ENCODE measurements at places on chromosomes 2 and 18.

GRCh38 chr2:167508709-167509108, 620.4 kb downstream of the XIRP2 start:
- DNase-seq = no peak

DNA sequence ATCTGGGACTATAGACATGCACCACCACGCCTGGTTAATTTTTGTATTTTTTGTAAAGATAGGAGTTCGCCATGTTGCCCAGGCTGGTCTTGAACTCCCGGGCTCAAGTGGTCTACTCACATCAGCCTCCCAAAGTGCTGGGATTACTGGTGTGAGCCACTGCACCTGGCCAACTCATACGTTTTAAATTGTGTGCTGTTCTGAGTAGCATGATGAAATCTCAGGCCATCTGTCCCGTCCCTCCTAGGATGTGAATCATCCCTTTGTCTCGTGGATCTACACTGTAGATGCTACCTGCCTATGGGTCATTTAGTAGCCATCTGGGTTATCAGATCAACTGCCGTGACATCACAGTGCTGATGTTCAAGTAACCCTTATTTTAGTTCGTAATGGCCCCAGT, 38.5 kb upstream of the RMP24 start:
- no peak for DNase-seq

- DNase-seq = no peak
Measured at GRCh38 chr2:168237741-168238140, 9.7 kb downstream of the STK39 start.

- no peak for DNase-seq
Measured at GRCh38 chr2:24957221-24957620, 14.5 kb downstream of the DNAJC27 start.

GRCh38 chr2:26608557-26608956, 32.6 kb downstream of the CIB4 start:
- no peak for DNase-seq

GRCh38 chr18:25830787-25831186, 259.6 kb downstream of the SS18 start:
- no peak for DNase-seq

- no peak for DNase-seq
Measured at GRCh38 chr2:7419186-7419585, 502.0 kb downstream of the RNF144A start.

DNA sequence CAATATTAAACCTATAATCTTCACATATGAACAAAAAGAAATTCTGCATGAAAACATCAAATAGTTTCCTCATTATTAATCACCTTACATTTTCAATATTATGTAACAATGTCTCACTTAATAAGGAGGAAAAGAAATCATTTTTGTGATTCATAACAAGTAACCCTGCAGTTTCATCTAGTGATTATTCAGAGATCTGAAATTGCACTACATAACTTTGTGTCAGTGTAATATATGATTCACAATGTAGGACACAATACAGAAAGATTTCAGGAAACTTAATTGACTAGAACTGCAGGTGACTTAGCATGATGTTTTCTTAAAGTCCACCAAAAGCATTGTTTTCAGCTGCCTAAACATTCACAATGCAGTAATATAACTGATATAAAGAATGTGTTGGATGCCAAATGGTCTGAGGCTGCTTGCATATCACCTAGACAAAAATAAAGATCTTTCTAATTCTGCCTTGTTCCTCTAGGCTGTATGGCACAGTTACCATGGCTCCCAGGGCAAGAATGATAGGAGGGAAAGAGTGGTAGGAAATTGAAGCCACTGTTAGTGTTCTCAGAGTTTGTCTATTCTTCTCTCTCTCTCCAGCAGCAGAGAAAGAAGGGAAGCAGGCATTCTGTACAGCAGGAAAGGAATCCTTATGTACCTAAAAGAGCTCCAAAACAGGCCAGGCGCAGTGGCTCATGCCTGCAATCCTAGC, 366.6 kb downstream of the FSIP2 start:
- no peak for DNase-seq

DNA sequence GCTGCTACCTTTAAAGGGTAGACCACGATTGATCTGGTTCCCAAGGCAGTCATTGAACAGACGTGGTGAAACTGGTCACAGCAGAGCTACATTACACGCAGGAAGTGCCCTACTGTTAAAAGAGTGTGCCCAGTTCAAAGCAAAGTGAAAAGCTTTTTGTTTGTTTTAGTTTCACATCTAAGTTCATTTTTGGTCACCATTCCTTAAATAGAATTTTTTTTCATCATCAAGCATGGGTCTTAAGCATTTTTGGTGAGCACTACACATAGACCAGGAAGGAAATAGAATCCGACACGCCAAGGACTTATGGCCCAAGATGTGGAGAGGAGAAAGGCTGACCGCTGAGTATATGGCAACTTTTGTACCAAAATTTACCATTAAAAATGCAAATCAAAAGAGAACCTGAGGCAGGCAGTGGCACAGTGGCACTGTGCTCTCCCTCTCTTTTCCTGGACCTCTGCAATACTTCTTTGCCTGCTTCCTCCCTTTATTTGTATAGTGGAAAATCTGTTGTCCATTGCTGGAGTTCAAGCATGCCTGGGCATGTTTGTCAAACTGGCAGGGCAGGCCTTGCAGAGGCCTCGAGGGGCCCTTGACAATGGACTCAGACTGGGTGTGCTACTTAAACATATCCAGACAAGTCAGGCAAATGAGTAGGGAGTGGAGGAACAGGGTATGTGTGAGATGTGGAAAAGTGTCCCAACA, 42.6 kb upstream of the HNRNPA3 start:
- no peak for DNase-seq

- no peak for DNase-seq
Measured at GRCh38 chr2:216189410-216189809, 80.3 kb downstream of the XRCC5 start.

- DNase-seq = no peak
Measured at GRCh38 chr2:187875261-187876141, 321.3 kb upstream of the TFPI start.

GRCh38 chr2:36246320-36246990, 109.1 kb upstream of the CRIM1 start:
- DNase-seq = no peak

DNA sequence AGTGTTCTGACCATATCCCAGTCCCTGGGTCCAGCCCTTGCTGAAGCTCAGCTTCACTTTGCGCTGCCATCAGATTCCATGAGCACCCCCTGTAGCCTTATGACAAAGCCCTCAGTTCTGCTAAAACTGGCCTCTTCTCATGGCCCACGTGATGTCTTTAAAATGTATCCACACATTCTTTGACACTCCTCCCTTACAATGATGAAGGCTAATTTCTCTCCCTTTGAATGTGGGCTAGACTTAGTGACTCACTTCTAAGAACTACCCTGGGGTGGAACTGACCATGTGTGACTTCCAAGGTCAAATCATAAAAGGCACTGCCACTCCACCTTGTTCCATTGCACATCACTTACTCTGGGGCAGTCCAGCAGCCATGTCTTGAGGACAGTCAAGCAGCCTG, 45.4 kb upstream of the GORASP2 start:
- DNase-seq = no peak

- DNase-seq = no peak
Measured at GRCh38 chr2:104859766-104860450, 6.0 kb downstream of the POU3F3 start.
